Activated CD8-positive, alpha-beta memory T cell treated with anti-CD3 and anti-CD28 coated beads, Interleukin-2, amount 10 ng/mL, durations not matched to agents 7 days and 5 days (primary cell): ENCODE measurements at places on chromosomes 7 and 10. TPM values are rescaled to one million over a fixed set of nuclear protein-coding genes. Genes with fewer than 3 reads are reported as not detected.

GRCh38 chr7:77786741-77787140 lies 11.5 kb downstream of the TMEM60 start:
- peaks cover 3% of the 10 kb centered on the region for H3K4me1 ChIP-seq
- no peak overlapping the region for H3K4me3 ChIP-seq
- peaks cover 32% of the 10 kb centered on the region for H3K36me3 ChIP-seq
- DNase-seq: no peak
- H3K27ac ChIP-seq: no peak overlapping the region
- H3K27me3 ChIP-seq: no peaks in the 10 kb centered on the region

EPO gene
- total RNA-seq: not detected

GPNMB gene
- 0.41 TPM for total RNA-seq

OR6V1 gene
- total RNA-seq: not detected

DNA sequence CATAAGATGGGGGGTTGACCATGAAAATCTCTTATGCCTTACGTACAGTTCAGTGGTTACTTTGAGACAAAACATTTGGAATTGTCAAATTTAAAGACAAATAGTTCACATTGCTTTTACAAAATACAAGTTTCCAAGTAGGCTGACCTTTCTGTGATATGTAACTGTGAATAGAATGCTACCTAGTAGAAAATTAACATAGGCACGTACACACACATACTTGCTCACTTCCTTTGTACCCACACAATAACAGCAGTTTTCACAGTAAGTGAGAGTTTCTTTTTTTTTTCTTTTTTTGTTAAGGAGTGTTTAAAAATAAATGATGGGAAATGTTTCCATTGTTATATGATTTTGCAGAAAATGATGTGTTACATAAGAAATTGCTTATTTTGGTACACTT lies 53.3 kb upstream of the SP8 start:
- DNase-seq: no peak
- H3K27ac ChIP-seq: no peak overlapping the region

GRCh38 chr10:124025660-124026588 lies 67.5 kb downstream of the CHST15 start:
- no peaks in the 10 kb centered on the region for H3K4me1 ChIP-seq
- no peaks in the 10 kb centered on the region for H3K36me3 ChIP-seq
- no peak overlapping the region for H3K27ac ChIP-seq
- peaks cover 7% of the 10 kb centered on the region for H3K27me3 ChIP-seq

JAZF1 gene
- 2.8 TPM for total RNA-seq

DNA sequence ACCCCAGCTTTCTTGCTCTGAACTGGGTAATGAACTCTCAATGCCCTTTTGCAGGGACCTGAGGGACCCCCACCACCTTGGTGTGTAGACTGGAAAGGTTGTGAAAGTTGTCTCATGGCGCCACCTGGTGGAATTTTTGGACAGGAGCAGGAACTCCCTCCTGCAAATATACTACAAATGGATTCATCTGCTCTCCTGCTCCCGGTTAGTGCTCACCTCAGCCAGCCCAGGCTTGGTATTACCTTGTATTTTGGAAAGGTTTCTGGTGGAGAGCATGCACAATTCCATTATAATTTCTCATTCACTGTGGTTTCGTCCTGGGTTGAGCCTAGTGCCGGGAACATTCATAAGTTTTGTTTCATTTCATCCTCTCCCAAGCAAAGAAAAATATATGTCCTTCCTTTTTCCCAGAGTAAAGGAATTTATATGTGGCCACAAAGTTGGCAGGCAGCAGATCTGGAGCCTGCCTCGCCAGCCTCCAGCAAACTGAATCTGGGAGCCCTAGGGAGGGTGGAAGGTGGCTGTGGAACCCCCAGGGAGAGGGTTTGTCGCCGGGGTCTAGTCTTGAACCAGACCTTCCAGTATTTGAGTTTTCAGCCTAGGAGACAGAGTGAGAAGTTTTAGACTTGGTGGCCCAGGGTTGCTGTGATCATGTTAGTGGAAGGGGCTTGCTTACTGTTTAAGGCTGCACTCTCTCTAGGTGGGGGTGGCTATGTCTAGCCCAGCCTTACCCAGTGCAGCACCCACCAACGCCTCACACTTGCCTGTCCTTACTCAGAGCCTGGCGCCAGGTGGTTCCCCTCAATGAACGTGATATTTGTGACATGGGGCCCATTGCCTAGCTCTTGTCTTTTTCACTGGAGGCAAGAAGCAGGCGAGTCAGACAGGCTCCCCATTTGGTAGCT lies 9.5 kb downstream of the FAM241B start:
- H3K27ac ChIP-seq: no peak overlapping the region
- no peak overlapping the region for H3K4me3 ChIP-seq
- no peaks in the 10 kb centered on the region for H3K36me3 ChIP-seq
- H3K27me3 ChIP-seq: no peaks in the 10 kb centered on the region
- peak; percentile 72 for DNase-seq
- no peaks in the 10 kb centered on the region for H3K4me1 ChIP-seq

VCL gene
- total RNA-seq: 28.4 TPM

DNA sequence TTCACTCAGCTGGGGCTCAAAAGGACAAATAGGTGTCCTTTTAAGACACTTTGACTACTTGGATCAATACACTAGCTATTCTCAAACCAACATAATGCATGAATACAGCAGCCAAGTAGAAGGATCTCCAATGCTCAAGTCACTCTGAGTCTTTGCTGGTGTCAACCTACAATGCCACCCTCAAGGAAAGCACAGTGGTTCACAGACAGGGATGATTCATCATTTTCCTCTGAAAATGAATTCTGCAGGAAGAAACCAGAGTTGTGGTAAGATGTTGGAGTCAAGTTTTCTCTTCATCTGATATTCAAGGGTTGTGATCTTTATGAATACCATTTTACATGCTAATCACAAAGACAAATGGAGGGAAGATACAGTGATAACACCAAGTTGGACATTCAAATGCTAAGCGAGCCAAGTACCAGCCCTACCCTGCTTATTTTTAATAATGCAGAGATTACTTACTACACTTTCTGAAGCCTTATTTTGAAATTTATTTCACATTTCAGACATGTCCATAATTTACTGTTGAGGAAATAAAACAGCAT lies 143.1 kb upstream of the FGFR2 start:
- peaks cover 17% of the 10 kb centered on the region for H3K27me3 ChIP-seq
- DNase-seq: no peak
- H3K27ac ChIP-seq: no peak overlapping the region
- no peak overlapping the region for H3K4me3 ChIP-seq
